ENCODE measurements at places on chromosomes 7 and 10.

- DNase-seq: no peak
Measured at GRCh38 chr7:16409777-16410176, 11.6 kb downstream of the CRPPA start.

- no peak for DNase-seq
Measured at GRCh38 chr7:45123913-45124710, 12.6 kb upstream of the TBRG4 start.

DNA sequence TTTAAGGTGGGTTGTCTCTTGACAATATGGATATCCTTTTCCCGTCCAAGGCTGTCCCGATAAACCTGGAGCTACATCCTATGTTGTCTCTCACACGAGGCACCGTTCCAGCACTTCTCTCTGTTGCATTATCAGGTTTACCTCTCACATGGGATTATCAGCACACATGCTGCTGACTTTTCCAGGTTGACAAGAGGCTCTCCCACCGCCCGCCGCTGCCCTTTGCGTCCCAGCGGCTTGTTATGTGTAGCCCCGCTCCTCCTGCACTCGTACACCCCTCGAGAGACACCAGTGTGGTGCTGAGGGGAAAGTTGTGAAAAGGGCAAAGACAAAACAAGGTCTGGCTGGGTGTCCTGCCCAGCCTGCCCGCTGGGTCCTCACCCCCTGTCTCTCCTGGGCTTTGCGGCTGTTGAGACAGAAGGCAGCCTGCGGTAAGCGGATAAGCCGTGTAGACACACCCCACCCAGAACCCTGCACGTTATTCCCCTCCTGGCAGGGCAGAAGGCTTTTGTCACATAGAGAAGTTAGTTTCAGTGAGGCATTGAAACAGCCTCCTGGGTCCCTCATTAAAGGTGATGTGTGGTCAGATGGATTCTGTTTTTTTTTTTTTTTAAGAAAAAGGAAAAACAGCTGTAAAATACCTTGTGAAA is 38.7 kb downstream of the UBE3C start:
- no peak for DNase-seq

GRCh38 chr10:92830478-92831389 is 17.6 kb upstream of the EXOC6 start:
- DNase-seq: no peak

- no peak for DNase-seq
Measured at GRCh38 chr10:45064998-45065397, 64.3 kb downstream of the ZNF22 start.

GRCh38 chr7:30157204-30157603 is 22.4 kb downstream of the MTURN start:
- DNase-seq: peak; percentile 30

GRCh38 chr7:136026209-136026608 is 49.0 kb upstream of the MTPN start:
- no peak for DNase-seq

GRCh38 chr7:979151-979550 is 3.8 kb upstream of the COX19 start:
- no peak for DNase-seq

- DNase-seq: no peak
Measured at GRCh38 chr7:47153576-47153975, 428.3 kb downstream of the TNS3 start.

DNA sequence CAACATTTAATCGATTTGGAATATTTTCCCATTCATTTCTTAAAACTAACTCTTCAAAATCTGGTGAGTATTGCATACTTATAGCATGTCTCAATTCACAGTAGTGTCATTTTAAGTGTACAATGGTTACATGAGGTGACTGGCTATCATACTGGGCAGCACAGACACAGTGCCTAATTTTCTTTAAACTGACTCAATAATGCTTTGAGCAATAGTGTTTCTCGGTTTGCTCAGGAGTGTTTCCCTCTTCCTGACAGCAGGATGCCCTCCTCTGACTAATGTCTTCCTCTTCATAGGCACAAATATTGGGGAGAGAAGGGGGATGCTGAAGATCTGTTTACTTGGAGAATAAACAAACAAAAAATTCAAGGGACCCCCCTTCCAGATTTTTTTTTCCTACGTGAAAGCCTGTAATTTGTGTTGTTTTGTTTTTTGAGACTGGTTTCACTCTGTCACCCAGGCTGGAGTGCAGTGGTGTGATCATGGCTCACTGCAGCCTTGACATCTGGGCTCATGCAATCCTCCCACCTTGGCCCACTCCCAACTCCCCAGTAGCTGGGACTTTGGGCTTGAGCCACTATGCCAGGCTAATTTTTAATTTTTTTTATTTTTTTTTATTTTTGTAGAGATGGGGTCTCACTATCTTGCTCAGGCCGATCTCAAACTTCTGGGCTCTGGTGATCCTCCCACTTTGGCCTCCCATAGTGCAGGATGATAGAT is 2.2 kb downstream of the MRC1 start:
- DNase-seq: no peak

DNA sequence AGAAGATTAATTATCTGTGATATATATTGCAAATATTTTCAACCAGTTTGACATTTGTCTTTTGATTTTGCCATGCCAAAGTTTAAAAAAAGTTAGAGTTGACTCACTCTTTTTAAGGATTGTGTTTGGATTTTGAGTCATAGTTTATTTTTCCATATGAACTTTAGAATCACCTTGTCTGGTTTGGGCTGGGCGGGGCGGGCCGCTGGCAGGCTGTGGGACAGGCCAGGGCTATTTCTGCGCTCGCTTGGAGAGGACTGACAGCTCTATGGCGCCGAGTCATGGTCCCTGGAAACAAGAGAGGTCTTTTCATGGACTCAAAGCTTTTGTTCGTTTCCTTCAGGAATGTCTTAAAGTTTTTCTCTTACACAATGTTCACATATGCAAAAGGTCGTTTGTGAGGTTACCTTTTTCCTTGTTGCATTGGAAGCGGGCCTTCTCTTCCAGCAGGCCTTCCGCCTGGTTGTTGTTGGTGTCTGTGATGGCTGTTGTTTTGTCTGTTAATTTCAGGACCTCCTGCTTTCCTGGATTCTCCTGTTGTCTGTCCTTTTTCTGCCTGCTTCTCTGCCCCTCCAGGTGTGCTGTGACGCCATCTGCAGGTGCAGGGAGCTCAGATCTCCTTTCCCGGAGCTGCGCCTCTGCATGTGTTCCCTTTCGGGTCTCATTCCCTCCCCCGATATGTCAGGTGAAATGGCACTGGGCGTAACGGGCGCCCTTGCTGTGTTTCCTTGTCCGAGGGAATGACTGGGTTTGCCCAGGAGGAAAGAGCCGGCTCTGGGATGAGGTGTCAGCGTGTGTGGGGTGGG is 53.8 kb downstream of the INPP5A start:
- no peak for DNase-seq

- no peak for DNase-seq
Measured at GRCh38 chr10:52440612-52441285, 126.7 kb downstream of the DKK1 start.

DNA sequence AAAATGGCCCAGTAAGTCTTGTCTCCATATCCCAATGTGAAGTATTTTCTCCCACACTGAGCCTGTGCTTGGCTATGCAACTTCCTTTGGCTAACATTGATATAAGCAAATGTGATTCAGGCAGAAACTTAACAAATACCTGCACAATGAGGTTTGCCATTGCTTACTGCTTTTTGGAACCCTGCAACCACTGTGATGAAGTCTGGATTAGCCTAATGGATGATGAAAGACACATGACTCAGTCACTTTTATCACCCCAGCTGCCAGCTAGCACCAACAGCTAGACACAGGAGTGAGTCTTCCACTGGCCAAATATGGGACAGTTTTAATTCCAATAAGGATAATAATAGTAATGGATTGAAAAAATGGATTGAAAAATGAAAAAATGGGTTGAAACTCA is 854.5 kb downstream of the GRM8 start:
- DNase-seq: no peak

DNA sequence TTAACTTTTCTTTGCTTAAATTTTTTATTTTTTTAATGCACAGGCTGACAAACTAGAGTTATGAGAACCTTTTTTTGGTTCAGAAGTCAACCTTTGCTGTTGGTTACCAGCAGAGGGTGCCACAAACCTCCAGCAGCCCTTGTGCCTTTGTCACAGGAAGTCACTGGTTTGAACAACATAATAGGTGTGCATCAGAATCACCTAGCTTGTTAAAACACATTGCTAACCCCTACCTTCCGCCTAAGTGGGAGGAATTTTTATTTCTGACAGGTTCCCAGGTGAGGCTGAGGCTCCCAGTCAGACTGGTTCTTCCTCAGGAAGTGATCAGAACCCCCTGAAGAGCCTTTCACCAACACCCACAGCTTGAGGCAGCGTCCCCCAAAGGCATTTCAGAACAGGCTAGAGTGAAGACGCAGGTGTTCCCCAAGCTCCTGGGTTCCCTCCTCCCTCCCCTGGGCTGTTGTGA is 22.6 kb upstream of the VDAC2 start:
- DNase-seq: peak; percentile 83

DNA sequence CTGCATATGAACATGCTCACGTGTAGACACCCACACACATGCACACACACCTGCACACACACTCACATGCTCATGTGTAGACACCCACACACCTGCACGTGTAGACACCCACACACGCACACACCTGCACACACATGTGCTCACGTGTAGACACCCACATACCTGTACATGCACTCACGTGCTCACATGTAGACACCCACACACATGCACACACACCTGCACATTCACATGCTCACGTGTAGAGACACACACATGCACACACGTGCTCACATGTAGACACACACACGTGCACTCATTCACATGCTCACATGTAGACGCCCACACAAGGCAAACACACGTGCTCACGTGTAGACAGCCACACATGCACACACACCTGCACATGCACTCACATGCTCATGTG is 275.8 kb downstream of the PTPRN2 start:
- no peak for DNase-seq

- no peak for DNase-seq
Measured at GRCh38 chr10:63470928-63471327, 5.2 kb upstream of the JMJD1C start.

DNA sequence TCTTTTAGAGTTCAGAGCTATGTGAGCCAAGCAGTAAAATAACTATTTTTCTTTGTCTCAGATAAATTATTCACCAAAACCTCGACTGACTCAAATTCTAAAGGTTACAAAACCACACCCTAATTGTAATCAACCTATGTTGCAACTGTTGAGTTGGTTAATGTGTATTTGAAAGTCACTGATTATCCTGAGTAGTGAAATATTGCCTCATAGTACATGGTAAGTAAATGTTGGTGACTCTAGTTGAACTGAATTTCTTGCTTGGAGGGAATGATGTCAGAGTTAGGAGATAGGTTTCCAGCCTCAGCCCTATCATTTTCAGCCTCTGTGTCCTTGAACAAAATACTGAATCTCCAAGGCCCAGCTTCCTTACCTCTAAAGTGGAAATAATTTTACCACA is 3.0 kb upstream of the CYP2C18 start:
- no peak for DNase-seq

- DNase-seq: no peak
Measured at GRCh38 chr7:159049266-159050025, 95.2 kb downstream of the VIPR2 start.

- DNase-seq: no peak
Measured at GRCh38 chr10:125038637-125039036, 96.7 kb downstream of the ZRANB1 start.

GRCh38 chr10:103333934-103334520 is 16.9 kb downstream of the PCGF6 start:
- DNase-seq: peak; percentile 36

- DNase-seq: no peak
Measured at GRCh38 chr10:86347856-86348255, 18.7 kb downstream of the GRID1 start.

DNA sequence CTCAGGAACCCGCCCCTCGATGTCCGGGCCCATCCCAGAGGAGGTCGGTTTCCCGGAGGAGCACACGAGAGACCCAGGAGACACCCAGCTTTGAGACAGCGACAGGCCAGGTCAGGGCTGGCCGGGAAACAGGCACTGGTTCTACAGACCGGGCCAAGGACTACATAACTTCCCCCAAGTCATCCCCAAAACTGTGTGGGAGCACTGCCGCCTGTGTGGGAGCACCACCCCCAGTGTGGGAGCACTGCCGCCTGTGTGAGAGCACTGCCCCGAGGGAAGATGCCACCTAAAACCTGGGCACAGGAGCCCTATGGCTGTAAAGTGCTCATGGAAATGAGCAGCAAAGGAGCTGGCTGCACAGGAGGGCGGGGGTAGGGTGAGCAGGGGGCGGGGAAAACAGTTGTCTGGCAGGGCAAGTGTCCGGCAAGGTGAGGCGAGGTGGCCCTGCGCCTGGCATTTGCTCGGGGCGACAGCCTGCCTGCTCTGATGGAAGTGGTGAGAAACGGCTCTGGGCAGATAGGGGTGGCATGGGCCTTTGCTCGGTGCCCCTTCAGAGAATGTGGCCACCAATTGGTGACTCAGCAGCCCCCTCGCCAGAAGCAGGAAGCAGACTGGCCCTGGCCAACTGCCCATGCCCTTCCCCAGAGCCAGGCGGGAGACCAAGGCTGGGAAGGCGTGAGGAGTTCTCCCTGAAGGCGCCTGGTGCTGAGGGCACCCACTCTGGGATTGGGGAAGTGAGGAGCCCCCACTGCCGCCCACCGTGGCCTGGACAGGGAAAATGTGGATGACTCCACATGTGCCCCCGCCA is 26.2 kb downstream of the PAPOLB start:
- no peak for DNase-seq

DNA sequence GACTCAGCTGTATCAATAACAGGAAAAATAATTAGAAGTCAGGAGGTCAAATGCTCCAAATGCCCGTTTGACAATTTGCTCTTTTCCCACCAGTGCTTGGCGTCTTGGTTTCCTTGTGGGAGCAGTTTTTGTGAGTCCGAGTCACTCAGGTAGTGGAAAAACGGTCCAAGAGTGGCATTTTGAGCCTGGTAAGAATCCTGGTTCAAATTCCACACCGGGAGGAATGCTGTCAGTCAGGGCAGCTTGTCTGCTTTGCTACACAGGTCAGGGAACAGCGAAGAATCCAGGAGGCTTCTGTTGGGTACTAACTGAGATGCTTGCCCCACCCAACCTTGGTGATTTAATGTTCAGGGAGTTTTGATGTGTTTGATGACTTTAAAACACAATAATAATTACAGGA is 209.5 kb downstream of the HERPUD2 start:
- no peak for DNase-seq

DNA sequence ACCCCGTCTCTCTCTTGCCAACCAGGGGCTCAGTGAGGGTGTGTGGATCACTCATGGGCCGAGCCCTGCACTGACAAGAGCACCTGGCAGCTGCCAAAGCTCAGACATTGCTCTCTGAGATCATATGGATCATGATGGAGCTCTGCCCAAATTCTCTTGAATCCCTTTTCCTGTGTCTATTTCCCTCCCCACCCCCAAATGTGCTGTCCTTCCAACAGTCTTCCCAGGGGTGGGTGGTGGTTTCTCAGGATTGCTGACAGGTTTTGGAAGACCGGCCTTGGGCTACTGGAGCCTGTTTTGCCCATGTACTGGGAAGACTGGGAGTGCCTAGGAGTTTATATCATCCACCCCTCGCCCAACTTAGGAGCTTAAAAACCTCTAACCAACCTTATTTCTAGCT is 10.5 kb downstream of the ARHGAP22 start:
- DNase-seq: no peak

DNA sequence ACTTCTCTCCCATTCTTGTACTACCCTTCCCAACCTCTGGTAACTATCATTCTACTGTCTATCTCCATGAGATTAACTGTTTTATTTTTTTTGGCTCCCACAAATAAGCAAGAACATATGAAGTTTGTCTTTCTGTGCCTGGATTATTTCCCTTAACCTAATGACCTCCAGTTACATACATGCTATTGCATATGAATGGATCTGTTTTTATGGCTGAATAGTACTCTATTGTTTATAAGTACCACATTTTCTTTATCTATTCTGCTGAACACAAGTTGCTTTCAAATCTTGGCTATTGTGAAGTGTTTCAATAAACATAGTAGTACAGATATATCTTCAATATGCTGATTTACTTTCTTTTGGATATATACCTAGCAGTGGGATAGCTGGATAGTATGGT is 376.6 kb upstream of the KCND2 start:
- no peak for DNase-seq
